ENCODE measurements at places on chromosomes 6 and 20.

GRCh38 chr6:146948790-146949342 is 255.4 kb upstream of the STXBP5 start:
- DNase-seq = no peak

DNA sequence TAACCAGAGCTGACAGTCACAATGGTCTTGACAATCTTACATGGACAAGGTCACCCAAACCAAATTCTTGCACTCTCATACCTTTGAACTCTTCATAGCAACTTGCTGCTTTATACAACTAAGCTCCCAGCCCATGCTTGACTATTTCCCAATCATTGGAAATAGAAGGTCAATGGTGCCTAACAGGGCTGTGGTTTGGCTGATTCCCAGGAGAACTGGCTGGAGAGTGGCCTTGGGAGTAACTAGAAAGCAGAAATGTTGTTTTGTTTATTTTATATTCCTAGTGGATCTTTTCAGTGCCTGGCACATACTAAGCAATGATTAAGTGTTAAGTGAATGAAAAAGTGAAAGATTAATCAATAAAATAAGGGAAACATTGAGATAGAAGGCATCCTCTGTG is 3.0 kb downstream of the SPINT4 start:
- no peak for DNase-seq

- no peak for DNase-seq
Measured at GRCh38 chr20:21027569-21027968, 78.6 kb downstream of the LINC00237 start.

GRCh38 chr6:97175806-97176205 is 107.2 kb downstream of the MMS22L start:
- no peak for DNase-seq

DNA sequence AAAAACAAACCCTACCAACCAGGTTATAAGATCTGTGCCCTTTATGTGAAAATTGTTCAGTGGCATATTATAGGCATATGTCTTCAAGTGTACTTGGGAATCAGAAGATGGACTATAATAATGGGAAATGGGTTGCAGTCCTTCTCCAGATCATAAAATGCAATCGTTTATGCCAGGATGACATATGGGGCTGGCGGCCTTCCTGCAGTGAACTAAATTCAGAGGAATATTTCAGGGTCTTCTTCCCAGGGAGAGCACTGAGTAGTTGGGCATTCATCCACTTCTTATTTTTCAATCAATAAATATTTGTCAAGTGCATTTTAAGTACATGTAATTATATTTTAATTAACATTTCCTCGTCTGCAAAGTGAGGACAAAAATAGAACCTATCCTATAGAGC is 176.2 kb upstream of the CNR1 start:
- DNase-seq = no peak

DNA sequence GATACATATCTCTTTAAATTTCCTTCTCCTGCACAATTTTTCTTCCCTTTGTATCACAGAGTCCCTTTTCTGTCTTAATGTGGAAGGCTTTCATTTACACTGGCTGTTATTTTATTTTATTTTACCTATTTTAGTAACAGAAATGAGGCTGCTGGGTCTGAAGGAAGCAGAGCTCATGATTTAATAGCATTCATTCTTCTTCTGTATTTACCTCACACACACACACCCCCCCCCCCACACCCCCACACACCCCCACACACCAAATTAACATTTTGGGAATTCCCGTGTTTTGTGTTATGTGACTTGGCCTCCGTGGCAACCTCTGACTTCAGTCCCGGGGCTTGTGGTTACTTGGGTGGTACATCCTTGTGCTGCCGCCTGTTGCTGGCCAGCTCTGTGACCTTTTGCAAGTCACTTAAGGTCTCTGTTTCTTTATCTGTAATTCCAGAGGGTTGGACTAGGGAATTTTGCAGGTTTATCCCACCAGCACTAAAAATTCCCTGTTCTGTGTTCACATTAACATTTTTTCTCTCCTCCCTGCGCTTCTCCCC is 108.8 kb downstream of the TIAM2 start:
- peak; percentile 24 for DNase-seq

DNA sequence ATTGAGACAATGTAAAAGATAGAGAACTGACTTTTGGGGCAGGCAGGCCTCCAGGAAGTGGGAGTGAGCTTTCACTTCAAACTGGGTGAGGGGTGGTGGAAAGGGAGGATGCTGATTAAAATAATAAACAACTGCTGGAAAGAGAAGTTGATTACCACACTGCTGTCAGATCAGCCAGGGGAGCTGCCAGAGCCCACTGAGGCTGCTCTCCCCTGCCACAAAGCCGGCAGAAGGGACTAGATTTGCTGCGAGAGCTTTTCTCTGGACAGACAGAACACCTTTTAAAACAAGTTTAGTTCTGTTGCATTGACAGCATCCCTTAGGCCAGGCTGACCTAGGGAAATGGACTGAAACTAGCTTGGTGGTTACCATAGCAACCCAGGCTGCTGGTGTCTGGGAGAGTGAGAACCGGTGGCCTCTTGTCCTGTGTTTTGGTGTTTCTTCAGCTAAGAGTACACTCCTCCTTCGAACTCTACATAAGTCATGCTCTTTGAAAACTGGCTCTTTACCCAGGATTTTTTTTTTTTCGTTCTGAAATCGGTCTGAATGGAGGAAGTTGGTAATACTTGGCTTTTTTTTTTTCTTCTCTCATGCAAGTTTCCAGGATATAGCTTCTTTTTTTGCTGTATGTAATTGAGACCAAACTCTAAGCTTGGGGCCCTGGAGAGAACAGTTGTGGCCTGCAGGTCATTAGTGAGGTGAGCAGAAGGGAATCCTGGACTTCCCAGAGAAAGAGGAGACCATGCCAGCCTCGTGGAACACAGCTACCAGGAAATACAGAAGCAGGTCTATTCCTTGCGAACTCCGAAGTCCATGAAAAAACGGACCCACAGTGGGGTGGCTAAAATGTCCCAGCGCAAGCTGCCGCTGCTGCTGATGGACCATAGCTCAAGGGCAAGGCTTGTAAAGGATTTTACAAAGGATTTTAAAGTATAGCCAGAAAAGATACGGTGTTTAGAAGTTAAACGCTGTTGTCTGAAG is 374.4 kb downstream of the UTRN start:
- no peak for DNase-seq

- no peak for DNase-seq
Measured at GRCh38 chr6:110095101-110095500, 84.4 kb downstream of the WASF1 start.

DNA sequence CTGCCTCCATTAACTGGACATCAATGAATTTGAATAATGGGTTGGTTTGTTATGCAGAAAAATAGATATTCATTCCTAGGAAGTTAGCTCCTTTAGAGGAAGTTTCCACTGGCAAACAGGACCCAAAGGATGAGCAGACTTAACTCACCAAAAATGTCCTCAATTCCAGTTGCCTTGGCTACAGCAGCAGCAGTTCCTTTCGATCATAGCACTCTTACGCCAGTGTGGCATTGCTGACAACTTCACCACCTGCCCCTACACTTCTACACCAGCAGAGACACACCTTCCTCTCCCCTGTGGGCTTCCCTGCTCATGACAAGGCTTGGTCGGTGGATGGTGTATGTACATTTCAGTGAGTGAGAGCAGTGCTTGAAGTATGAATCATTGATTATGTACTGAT is 532.8 kb downstream of the QKI start:
- no peak for DNase-seq
